ENCODE measurements at places on chromosomes 5 and 9.

GRCh38 chr9:82820186-82820585 is 242.8 kb downstream of the RASEF start:
- DNase-seq: no peak

GRCh38 chr5:64451551-64451950 is 54.3 kb upstream of the RGS7BP start:
- DNase-seq: peak; percentile 69

- DNase-seq: no peak
These were observed 586 bp upstream of the MTAP start for GRCh38 chr9:21801683-21802417.

DNA sequence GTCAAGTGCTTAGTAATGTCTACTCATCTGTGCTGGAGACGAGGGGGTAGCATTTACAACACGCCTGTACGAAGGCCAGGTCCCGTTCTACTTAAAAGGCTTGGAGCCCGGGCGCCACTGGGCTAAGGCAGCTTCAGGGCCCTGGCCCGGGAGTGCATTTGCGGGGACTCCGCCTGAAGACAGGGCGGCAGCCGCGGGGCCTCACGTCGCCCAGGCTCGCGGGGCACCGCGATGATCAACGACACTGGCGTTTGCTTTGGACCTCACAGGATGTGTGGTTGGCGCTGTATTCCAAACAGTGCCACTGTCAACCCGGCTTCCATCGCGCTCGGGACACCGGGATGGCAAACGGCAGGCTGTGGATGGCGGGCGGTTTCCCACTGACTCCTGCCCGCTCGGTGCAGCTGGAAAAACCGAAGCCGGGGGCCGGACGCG is 1.1 kb upstream of the TENT4A start:
- DNase-seq: peak; percentile 45

DNA sequence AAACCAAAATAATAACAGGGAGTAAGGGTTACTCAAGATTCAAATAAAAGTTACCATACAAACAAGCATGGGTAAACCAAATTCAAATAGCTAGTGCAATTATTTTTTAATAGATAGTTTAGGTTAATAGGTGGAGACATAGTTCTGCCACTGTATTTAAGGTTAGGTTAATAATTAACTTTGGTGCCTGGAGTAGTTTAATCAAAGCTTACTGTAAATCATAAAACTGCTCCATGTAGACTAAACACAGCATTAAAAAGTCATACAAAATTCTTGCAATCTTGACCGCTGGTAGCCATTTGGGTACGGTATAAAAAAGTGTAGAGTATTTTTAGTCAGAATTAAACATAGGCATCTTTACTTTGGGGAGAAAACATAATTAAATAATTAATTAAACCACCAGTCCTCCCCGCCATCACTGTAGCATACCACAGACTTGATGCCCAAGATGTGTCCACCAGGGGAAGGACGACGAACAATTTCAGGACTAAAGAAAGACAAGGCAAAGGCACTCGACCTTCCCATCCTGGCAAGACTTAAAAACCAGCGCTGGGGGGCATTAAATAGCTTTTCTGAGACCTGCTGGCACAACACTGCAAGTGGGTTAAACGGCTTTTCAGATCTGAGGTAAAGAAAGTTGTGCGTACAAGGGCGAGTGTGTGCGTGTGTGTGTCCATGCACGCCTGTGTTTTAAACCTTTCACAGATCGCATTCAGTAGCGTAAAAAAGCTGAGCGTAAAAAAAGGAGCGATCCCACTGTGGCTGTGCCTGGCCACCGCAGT is 2.9 kb downstream of the SEMA6A start:
- DNase-seq: peak; percentile 64

GRCh38 chr5:158559066-158559465 is 540.6 kb downstream of the EBF1 start:
- no peak for DNase-seq

GRCh38 chr9:133374612-133375115 is 1.2 kb downstream of the SURF4 start:
- DNase-seq: no peak

DNA sequence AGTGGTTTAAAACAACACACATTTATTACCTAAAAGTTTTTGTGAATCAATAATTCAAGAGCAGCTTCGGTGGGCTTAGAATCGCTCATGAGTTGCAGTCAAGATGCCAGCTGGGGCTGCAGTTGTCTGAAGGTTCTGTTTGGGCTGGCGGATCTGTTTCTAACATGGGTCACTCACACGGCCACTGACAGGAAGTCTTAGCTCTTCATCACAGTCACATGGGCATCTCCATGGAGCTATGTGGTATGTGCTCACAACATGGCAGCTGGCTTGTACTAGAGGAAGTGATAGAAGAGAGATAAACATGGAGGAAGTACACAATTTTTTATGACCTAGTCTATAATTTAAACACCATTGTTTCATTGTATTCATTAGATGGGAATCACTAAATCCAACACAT is 11.2 kb downstream of the KLHL9 start:
- DNase-seq: peak; percentile 42

DNA sequence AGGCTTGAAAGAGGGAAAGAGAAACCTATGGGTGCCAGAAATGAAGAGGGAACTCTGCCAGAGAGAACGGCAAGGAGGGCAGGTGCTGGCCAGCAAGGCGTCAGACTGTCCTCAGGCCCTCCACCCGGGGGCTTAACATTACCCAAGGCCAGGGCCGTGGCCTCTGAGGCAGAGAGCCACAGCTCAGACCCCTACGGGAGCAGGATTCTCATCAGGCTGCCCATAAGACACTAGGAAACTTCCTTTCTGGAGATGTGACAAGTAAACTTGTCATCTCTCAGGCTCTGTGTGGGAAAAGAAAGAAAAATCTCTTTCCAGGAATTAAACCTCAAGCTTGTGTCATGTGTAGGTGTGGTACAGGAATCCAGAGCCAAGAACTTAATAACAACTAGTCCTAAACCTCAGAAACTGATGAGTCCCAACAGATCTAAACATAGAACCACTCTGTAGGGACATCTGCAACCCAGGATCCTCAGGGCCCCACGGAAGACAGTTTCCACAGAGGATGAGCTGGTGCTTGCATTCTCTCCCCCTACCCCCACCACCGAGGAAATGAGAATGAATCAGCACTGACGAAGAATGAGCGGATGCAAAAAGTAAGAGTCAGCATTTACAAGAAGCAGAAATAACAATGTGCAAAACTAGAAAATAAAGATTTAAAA is 74.3 kb downstream of the DCP2 start:
- no peak for DNase-seq

DNA sequence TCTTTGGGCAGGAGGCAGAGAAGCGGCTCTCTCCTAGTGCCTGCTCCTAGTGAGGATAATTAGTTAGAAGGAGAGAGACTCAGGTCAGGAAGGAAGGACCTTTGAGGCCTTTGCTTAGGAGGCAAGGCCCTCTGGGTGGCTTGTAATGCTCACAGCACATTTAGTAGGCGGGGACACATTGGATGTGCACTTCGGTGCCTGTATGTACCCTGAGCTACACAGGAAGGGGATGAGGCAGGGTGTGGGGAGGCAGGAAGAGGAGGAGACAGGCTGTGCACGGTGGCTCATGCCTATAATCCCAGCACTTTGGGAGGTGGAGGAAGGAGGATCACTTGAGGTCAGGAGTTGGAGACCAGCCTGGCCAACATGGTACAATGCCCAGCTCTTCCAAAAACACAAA is 7.2 kb upstream of the LCN2 start:
- DNase-seq: no peak

Data from SK-MEL-5 (cell line).